Tibial artery (tissue), 4 donors: ENCODE measurements at places on chromosomes 6 and 20.

- no peak for DNase-seq
Observed at GRCh38 chr6:9399916-9400315, 964.6 kb upstream of the SLC35B3 start.

DNA sequence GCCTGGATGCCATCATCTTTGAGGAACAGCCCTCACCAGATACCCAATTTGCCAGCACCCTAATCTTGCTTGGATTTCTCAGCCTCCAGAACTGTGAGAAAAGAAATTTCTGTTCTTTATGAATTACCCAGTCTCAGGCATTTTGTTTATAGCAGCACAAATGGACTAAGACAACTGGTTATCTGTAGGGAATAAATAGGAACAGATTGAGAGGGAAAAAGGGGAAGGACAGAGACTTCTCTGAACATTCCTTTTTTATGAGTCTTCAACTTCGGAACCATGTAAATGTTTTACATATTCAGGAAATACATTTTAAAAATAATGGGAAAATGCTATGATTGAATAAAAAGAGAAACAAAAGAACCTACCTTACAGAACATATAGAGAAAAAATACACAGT, 20.9 kb downstream of the KCTD20 start:
- no peak for DNase-seq

DNA sequence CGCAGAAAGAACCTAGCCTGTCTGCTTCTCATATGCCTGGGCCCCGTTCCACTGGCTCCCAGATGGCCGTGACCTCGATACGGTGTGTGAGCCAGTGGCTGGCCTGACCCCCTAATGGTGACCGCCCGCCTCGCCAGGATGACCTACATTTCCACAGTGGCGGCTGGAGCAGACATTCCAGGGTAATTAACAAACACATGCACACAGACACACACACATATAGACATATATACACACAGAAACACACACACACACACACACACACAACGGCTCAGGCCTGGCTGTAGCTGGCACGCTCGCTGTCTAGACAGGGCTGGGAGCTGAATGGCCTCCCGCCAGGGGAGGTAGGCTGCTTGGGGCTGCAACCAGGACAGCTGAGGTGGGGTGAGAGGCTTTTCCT, 227.1 kb downstream of the ANKRD60 start:
- DNase-seq: peak; percentile 69

- peak; percentile 10 for DNase-seq
Observed at GRCh38 chr20:44603327-44603726, 20.9 kb downstream of the PKIG start.

DNA sequence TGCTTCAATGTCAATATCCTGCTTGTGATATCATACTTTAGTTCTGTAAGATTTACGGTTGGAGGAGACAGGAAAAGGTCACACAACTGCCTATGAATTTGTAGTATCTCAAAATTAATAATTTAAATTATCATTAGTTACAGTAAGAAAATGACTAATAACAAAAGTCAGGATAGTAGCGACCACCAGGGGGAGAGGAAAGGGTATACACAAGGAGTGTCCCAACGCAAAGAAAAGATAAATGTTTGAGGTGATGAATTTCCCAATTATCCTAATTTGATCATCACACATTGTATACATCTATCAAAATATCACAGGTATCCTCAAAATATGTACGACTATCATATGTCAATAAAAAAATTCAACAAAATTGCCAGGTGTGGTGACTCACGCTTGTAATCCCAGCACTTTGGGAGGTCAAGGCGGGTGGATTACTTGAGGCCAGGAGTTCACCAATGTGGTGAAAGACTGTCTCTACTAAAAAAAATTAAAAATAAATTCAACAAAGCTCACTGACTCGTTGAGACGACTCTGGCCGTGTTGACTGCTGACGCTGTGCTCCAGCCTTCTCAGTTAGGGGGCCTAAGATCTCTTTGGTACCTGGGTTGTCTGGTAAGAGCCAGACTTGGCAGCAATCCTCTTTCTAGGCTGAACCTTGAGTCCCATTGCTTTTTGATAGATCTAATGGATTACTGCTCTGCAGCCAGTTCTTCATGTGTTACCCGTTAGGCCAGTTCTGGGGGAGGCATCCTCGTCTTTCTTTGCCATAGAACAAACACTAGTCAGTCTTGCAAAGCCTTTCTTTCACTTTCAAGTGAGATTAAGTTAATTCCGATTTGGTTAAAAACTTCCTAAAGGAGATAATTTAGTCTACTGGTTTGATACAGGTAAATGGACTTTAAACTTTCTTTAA, 9.0 kb upstream of the OVOL2 start:
- no peak for DNase-seq

DNA sequence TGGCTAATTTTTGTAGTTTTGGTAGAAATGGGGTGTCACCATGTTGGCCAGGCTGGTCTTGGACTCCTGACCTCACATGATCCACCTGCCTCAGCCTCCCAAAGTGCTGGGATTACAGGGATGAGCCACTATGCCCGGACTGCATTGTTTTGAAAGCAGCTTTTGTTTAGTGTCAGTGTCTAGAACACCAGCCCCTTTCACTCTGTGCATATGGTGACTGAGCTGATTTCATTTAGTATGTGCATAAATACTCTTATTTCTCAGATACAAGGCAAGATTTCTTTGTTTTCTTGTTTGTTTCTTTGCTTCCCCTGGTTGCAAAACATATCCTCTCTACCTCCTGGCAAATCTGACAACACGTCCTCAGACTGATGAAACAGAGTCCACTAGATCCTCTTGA, 152.8 kb upstream of the CHD6 start:
- DNase-seq: no peak

GRCh38 chr20:10306440-10307358, 88.1 kb downstream of the SNAP25 start:
- no peak for DNase-seq

- no peak for DNase-seq
Observed at GRCh38 chr20:10313701-10314100, 95.1 kb downstream of the SNAP25 start.

DNA sequence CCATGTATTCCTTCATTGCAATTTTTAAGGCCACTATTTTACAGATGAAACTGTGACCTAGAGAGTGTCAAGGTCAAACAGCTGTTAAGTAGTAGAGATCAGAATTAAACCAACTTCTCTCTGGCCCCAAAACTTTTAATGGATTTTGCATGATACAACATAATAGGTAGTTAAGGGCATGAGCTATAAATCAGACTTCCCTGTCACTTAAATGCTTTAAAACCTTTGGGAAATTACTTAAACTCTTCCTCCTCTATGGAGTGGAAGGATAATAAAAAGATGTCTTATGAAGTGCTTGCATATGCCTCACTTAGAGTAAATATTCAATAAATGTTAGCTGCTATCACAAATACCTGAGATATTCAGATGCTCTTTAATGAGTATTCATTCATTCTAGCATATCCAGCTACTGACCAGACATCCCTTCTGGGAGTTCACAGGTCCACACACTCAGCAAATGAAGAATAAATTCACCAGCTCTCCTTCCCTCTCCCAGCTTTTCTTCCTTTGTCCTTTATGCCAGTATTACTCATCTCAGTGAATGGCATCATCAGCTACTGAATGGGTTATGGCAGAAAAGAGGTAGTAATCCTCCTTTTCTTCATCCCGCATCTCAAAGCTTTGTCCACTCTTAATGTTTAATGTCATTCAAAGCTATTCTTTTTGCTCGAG, 36.2 kb downstream of the EYA4 start:
- no peak for DNase-seq

GRCh38 chr20:47067776-47068175, 173.1 kb downstream of the EYA2 start:
- DNase-seq: no peak

DNA sequence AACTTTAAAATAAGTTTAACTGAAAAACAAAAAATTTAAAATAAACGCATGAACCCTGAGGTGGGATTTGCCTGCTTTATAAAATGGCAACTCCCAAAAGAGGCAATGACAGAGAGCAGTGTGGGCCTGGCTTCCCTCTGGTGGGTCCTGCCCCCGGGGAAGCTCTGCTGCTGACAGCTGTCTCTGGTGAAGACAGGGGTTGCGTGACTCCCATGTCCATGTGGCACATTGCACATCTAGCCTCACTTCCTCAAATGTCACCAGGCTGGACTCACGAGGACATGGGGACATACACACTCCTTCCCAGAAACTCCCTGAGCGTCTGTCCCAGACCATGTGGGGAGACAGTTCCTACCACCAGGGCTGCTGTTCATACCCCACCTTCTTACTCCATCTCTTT, 66.2 kb downstream of the ABHD12 start:
- DNase-seq: peak; percentile 72
